ENCODE measurements at places on chromosomes 1 and 21.

DNA sequence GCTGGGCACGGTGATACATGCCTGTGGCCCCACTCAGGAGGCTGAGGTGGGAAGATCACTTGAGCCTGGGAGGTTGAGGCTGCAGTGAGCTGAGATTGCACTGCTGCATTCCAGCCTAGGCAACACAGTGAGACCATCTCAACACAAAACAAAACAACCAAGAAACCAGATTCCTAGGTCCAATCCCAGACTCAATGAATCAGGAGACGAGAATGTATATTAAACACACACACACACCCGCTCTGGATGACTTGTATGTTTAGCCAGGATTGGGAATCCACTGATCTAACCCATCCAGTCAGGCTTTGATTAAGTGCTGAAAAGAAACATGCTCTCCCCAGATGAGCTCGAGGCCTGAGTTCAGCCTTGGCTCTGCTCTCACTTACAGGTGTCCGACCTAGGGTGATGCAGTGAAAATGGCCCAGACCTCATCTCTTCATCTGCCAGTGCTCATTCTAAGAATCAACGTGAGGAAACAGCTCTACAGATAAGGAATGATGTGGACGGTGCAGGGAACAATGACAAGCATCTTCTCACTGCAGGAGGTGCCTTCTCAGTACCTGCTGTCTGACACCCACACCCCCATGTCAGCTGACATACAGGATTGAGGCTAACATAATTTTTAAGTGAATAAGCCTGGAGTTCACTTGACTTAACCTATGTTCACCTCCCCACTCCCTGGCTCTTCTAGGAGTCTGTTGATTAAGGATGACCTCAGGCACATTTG lies 15.3 kb upstream of the SRSF4 start:
- DNase-seq: no peak

DNA sequence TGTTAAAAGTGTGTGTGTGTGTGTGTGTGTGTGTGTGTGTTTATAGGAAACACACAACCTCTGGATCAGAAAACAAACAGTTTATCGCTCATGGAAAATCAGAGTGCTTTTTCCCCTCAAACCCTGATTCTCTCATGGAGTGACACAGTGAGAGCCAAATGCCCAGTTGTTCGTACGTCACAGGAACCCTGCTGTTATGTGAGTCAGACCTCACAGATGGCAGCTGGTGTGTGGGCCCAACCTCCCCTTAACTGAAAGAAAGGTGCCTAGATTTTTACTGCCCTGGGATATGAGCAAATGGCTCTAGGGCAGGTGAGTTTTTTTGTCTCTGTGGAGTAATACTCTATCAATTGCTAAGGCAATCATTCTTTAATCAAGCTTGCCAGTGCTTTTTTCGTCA lies 1788.1 kb downstream of the BRINP3 start:
- no peak for DNase-seq

DNA sequence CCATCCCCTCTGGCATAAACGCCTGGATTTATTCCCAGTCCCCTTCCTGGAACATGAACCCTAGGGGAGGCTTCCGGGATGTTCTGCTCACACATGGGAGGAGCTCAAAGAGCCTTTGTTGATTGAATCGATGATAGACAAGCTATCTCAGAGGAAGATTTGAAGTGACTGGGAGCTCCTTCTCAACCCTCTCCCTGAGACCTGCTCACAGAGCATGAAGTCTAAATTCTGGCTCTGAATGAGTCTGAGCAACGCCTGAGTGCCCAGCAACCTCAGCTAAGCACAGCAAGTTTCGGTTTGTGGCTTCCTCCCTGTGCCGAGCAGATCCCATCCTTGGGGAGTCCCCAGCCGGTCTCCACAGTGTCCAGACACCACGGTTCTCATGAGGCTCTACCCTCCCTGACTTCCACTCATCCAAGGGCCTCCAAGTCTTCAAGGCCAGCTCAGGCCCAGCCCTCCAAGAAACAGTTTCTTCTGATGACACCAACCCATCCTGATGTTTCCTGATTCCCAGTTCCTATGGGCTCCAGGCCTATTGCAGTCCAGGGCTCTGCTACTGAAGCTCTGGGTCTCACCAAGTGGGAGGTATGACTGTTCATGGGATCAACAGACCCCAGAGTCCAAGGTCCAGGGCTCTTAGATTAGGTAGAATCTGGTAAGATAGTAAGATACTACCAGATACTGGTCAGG lies 190.8 kb downstream of the DYRK1A start:
- DNase-seq: peak; percentile 71

- DNase-seq: no peak
Measured at GRCh38 chr21:14456911-14457310, 74.0 kb upstream of the HSPA13 start.

GRCh38 chr1:236425031-236425663 lies 31.1 kb downstream of the EDARADD start:
- DNase-seq: peak; percentile 64

- DNase-seq: no peak
Measured at GRCh38 chr1:46558141-46558963, 6.9 kb upstream of the KNCN start.

DNA sequence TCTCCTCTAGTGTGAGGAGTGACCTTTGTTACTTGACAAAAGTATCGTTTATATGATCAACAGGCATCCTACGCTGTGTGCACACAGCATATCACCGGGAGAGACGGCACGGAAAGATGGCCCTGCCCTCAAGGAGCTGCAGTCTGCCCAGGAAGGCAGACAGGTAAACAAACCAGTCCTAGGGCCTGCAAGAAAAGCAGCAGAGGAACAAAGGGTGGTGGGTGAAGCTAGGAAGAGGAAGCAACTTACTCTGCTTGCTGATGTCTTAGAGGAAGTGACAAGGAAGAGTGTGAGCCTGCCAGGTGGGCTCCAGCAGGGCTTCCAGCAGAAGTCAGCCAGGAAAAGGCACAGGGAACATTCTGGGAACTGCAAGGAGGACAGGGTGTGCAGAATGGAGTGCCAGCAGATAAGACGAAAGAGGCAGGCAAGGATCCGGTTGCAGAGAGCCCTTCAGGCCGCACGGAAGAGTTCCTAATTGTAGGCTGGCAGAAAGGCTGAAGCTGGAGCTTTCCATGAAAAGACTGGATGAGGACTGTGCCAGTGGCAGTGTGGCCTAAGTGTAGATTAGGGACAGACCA lies 106.7 kb downstream of the SLC45A1 start:
- no peak for DNase-seq

- no peak for DNase-seq
Measured at GRCh38 chr1:82849460-82849859, 1048.7 kb downstream of the ADGRL2 start.

DNA sequence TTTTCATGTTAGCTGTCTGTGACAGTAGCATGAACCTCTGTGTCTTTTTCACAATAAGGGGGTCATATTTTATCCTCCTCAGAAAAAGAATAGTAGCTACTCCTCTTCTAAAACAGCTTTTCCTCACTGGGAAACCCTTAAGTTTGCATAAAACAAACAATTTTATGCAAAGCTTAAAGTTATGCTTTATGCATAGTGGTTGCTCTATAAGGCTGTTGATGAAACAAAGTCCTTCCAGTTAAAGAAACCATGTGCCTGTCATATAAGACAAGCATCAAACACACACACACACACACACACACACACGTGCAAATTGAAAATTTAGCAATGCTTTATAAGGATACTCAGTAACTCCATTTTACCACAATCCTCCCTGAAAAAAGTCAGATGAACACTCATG lies 107.0 kb downstream of the CHD1L start:
- no peak for DNase-seq

DNA sequence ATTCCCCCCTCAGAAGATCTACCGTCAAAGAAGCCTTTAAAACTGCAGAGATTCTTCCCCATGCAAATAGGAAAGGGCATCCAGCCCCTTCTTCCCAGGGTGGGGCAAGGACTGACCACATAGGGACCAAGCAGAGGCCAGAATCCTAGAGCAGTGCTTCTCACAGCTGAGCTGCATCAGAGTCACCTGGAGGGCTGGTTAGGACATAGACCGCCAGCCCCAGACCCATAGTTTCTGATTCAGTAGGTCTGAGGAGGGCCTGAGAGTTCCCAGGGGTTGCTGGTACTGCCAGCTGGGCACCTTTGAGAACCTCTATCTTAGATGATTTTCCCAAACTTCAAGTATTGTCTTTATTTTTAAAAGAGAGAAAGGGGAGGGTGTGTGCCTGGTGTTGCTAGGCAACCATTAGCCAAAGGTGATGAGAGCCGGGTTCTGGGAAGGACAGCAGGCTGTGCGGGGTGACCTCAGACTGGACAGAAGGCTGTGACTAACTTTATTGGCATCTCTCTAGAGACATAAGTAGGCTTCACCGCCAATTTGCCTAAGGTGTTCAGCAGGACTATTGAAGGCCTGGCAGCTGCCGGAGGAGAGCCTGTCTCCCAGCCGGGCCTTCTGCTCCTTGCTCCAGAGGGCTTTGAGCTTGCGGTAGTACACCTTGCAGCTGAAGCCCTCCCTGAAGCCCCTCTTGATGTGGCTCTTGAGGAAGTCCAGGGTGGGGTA lies 3.0 kb downstream of the SPATA46 start:
- no peak for DNase-seq

- DNase-seq: no peak
Measured at GRCh38 chr1:217891966-217892365, 260.8 kb downstream of the SPATA17 start.

GRCh38 chr1:5992814-5993555 lies 760 bp upstream of the NPHP4 start:
- no peak for DNase-seq

DNA sequence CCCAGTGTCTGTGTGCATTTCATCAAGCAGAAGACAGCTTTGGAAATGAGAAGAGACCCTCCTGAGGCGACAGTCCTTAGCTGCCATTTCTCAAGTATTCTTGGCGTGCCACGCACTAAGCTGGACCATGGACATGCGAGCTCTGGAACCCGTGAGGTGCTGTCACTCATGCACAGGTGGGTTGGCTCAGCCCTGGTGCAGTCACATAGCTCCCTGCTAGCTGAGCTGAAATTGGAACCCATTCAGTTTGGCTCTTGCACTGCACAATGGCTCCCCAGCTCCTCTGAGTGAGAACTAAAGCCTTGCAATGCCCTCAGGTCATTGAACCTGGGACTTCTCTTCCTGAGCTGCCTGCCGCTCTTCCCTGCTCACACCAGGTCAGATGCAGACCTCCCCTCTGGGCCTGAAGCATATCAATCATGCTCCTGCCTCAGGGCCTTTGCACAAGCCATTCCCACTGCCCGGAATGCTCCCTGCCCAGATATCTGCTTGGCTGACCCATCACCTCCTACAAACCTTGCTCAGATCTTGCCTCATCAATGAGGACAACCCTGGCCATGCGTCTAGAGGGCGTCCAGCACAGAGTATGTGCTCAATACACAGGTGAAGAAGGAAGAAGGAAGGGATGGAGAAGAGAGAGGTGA lies 6.3 kb upstream of the SRARP start:
- DNase-seq: no peak

DNA sequence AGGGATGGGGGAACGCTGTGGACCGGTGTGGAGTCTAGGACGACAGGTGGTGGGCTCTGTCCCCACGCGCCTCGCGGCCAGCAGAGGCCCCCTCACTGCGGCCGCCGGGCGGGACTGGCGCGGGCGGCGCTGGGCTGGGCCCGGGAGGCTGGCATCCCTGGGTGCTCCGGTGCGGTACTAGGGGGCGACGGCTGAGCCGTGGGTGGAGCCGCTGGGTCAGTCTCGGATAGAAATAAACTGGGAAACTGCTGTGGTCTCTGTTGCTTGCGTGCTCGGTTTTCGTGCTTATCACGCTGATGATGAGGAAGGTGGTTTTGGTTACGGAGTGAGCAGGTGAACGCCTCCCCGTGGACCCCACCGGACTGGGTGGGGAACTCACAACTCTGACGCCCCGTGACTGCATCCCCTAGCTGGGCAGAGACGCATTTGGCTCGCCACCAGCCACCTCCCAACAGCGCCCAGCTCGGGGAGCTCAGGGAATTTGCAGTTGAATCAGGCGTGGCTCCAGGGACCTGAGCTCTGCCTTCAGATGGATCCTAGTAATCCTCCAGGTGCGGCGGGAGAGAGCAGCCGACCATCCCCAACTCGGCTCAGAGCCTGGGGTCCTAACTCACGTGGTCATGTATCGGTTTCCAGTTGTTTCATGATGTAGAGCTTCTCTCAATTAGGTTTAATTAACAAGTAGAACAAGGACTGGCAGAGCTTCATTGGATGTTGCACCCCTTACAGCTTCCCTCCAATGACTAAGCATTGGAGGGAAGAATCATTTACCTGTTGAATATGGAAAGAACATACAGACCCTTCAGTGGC lies 32.1 kb downstream of the HSD17B7 start:
- no peak for DNase-seq

GRCh38 chr1:34549199-34549598 lies 205.6 kb upstream of the GJB5 start:
- DNase-seq: no peak

GRCh38 chr1:116408193-116408592 lies 35.1 kb downstream of the ATP1A1 start:
- no peak for DNase-seq

DNA sequence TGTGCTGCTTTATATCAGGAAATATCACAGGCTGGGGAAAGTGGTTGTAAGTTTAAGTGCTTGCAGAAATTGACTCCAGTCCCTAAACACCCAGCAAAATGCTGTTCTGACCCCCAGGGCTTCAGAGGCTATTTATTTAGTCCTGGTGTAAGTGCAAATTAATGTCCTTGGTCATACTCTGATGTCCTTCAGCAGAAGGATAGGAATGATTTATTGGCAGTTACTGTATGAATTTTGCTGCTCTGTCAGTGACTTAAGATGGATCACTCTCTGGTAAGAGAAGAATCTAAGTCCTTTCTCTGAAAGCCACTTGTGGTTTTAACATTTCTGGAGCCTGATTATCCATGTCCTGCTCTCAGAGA lies 21.9 kb downstream of the FAM20B start:
- no peak for DNase-seq

DNA sequence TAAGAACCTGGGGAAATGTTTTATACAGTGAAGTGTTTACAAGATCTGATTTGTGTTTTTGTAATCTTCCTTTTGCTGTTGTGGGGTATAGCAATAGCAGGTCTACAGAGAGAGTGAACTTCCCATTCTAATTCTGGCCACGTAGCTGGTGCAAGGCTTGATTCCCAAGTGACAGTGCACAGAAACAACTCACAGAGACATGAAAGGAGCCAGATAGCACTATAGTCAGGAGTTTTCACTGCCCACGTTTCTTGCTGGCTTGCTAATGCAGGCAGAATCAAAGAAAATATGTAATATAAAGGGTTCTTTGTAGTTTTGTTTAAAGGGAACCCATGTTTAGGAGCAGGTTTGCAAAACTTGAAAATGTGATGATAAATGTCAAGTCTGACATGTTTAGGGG lies 170.9 kb upstream of the IVNS1ABP start:
- no peak for DNase-seq

DNA sequence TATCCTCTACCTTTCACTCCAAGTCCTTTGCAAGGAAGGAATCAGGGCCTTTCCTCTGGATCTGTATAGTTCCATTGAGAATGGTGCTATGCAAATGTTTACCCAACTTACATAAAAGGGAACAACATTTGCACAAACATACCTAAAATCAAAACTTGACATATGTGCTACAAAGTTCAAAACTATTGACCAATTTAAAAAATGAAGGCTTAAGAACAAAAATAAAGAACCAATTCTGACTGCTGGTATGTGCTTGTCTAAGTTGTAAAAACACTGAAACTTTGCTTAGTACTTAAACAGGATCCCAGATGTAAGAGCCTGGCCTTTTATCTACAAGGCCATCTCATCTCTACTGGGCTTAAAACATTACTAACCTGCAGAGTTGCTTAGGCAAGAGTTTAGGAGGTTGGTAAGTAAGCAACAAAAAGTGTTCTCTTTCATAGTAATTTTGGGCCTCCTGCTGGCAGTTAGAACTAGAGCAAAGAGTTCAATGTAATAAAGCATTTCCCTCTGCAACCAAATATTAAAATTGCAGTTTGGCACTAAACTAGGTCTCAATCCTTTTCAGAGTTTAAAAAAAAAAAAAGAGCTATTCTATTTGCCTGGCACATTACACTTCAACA lies 2.0 kb downstream of the SCMH1 start:
- no peak for DNase-seq

All from GM18507 (cell line).